AG10803 (cell line): ENCODE measurements at places on chromosomes 12 and 14.
A peak's percentile ranks its signal among the peaks of the same experiment; 100 is the strongest.

DNA sequence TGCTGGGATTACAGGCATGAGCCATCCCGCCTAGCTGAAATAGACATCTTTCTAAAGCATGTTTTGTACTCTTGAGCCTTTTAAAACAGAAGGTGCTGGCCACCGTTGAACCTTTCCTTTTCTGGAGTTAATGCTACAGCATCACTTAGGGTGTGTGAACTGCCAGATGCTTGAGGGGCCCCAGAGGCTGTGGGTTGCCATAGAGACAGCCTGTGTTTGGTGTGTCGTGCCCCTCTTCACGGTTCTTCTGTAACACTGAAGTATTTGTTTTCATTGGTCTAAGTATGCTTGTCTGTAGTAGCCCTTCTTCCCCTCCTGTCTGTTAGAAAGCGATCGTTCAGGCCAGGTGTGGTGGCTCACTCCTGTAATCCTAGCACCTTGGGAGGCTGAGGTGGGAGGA is 30.8 kb downstream of the PLEKHG3 start:
- no peak for DNase-seq

GRCh38 chr12:132456944-132457495 is 32.9 kb upstream of the FBRSL1 start:
- DNase-seq, result no peak

- DNase-seq, result no peak
Observed at GRCh38 chr12:40238266-40238902, 13.6 kb downstream of the LRRK2 start.

- DNase-seq, result peak; percentile 38
Observed at GRCh38 chr12:122336015-122336946, 70.0 kb upstream of the VPS33A start.

DNA sequence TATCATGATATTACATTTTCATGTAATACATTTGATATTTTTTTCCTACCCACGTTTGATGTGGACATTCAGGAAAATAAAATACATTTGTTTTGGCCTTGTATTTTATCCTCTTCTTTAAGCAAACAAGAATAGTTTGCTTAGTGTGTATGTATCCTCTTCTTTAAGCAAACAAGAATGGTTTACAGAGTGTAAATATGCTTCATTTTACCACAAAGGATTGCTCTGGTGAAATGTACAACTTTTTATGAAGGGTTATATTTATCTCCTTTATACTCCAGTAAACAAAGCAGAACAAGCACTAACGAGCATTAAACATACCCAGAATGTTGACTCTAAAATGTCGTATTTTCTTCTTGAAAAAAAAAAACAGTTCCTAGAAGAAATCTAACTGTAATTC is 244.7 kb downstream of the KCNH5 start:
- no peak for DNase-seq

- DNase-seq, result no peak
Observed at GRCh38 chr14:62002642-62003041, 240.4 kb downstream of the SNAPC1 start.

- no peak for DNase-seq
Observed at GRCh38 chr12:87883806-87884205, 145.4 kb downstream of the C12orf50 start.

- no peak for DNase-seq
Observed at GRCh38 chr12:91538418-91538817, 355.8 kb upstream of the DCN start.

DNA sequence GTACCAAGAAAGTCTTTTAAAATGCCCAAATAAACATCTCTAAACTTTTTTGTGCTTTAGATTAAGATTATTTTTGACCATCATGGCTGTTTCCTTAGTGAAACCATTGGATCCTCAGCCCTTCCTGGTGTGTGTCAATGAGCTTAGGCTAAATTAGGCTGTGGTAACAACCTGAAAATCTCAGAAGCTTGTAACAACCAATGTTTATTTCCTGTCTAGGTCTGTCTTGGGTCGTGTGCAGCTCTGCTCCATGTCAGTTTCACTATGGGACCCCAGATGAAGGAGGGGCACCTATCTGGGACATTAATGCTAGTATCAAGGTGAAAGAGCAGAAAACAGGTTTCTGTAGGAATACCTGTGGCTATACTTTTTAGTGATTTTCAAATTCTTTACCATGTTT is 49.9 kb downstream of the KCNMB4 start:
- no peak for DNase-seq

DNA sequence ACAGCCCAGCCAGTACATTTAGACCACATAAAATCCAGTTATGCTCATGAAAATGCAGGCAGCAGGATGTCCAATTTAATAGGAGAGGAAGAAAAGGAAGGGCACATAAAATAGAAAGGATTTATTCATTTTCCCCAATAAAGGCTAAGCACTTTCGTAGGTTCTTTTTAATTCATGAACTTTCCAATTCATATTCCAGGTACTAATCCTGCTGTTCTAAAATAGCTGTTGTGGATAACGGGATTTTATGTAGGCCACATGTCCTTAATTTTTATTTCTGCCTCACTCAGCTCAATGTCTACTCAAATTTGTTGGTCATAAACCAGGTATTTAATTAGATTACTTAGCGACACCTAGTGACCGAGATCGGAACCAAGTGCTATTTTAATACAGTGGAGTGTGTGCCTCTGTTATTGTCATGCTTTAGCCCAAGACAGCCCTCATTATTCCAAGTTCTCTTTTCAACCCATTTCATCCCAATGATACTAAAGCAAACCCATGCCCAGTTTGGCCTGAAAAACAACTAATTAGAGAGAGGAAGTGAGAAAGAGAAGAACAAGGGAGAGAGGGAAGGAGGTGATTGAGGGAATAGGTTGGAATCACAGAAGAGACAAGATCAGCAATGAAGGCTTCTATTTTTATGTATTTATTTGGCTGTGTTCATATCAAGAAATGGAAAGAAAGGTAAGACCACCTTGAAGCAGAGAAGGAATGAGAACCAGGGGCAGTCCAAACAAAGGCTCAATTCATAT is 45.9 kb upstream of the IFNG-AS1 start:
- peak; percentile 75 for DNase-seq

- DNase-seq, result peak; percentile 75
Observed at GRCh38 chr14:102029956-102030355, 56.9 kb downstream of the HSP90AA1 start.

GRCh38 chr14:51219473-51220448 is 20.3 kb upstream of the TMX1 start:
- DNase-seq, result peak; percentile 52

- DNase-seq, result no peak
Observed at GRCh38 chr12:87921621-87922020, 107.6 kb downstream of the C12orf50 start.

- DNase-seq, result peak; percentile 69
Observed at GRCh38 chr12:25864306-25865276, 93.9 kb upstream of the RASSF8 start.

DNA sequence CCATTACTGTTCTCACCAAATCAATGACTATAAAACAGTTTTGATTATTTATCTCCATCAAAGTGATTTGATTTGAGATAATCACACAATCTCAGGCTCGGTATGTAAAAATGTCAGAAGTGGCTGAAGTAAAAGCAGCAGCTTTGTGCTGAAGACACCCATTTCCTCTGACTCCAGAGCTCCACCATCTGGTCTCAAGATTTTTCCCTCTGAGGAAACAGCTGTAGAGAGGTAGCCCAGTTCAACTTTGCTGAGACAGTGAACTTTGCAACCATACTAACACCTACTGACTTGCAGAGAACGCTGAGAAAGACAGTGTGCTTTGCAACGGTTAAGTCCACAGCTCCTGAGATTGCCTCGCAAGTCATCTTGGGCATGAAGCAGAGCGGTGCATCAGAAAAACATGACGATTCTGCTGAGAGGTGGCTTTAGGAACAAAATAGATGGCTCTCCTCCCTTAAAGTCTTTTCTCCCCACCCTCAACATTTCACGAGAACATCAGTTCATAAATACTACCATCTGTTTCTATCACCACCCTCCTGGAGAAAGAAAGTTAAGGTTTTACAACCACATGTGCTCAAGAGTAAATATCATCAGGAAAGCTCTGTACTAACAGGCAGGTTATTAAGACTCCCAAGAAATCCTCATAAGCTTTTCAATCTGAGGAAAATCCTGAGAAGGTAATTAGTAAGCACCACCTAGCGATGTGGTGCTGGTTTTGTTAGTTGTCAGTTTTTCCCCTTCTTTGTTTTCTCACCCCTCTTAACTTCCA is 34.8 kb downstream of the HIGD1C start:
- DNase-seq, result peak; percentile 62

DNA sequence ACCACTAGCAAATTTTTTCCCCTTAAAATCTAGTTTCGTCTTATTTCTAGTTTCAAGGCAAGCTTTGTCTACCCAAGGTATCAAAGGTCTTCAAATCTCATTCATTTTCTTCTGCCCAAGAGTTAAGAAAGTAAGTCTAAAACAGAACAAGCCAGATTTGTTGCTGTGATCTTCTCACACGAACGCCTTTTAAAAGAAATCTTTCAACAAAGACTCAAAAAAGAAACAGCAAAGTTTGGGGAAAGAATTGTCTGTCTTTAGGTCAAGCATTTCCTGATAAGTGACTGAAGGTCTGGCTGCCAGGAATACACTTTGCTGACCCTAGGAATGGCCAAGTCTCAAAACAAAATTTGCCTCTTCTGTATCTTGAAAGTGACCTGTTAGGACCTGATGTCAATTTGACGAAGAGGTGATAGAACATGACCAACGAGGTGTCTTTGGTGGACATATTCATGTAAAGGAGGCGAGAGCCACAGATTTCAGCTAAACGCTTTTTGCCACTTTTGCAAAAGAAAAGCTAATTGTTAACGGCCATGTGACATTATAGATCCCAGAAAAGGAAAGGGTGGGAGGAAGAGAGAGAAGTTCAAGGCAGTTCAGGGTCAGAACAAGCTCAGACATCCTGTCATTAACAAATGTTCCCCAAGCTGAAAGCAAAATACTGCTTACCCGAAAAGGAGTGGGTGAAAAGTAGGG is 1.7 kb downstream of the CDK17 start:
- DNase-seq, result no peak

DNA sequence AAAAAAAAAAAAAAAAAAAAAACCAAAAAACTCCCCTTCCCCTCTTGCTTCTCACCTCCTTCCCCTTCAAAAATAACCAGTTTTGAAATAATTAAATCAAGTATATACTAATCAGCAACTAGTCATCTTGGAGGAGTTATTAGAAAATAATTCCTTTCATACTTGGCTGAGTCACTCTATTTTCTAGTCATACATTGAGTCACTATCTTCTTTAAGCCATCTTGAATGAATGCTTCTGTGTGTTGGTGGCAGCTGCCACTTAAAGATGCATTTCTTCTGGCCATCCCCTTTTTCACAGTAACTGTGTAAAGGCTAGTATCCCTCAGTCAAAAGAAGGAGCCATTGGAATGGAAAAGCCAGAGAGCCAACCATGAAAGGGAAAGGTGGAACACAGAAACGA is 84.2 kb upstream of the TMEM263 start:
- DNase-seq, result peak; percentile 12

GRCh38 chr12:100359822-100360221 is 2.9 kb downstream of the SLC17A8 start:
- peak; percentile 11 for DNase-seq

DNA sequence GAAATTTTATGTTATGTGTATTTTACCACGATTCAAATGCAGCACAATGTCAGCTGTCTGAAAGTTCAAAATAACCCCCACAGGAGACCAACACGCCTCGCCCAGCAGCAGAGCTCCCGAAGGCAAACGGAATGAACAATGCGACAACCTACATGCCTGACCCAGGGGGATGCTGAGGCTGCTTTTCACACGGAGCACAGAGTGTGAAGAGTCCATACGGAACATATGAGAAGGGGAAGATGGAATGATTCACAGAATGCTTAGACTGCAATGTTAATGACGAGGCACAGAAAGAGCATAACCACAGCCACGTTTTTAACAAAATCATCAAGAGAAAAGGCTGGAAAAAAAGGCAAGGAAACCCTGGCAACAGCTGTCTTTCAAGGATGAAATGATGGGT is 22.6 kb downstream of the ZFYVE21 start:
- DNase-seq, result peak; percentile 23

DNA sequence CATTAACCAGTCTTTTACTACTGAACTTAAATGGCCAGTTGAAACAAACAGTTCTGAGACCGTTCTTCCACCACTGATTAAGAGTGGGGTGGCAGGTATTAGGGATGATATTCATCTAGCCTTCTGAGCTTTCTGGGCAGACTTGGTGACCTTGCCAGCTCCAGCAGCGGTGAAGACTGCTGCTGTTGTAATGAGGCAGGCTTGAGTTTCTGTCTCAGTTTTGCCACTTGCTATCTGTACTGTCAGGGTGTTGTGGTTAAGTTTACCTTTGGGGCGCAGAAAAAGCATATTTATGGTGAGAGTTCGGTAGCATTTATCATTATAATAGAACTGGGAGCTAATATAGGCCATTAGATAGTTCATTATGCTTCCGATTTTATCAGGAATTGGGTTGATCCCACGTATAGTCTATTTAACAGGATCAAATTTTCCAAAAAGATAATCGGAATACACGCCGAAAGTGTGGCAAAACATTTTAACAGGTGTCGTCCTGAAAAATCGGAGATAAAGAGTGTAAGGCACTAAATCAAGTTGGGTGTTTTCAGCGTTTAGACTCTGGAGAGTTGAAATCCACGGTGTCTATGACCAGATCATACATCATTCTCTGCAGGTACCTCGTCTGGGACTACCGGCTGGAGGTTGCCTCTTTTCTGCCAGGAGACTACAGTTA is 688 bp upstream of the NECAP1 start:
- DNase-seq, result no peak

- DNase-seq, result no peak
Observed at GRCh38 chr12:26245175-26245942, 50.0 kb downstream of the SSPN start.

- peak; percentile 83 for DNase-seq
Observed at GRCh38 chr14:20681348-20682126, 2.8 kb upstream of the RNASE4 start.

- peak; percentile 66 for DNase-seq
Observed at GRCh38 chr12:2251526-2252209, 198.9 kb downstream of the CACNA1C start.

DNA sequence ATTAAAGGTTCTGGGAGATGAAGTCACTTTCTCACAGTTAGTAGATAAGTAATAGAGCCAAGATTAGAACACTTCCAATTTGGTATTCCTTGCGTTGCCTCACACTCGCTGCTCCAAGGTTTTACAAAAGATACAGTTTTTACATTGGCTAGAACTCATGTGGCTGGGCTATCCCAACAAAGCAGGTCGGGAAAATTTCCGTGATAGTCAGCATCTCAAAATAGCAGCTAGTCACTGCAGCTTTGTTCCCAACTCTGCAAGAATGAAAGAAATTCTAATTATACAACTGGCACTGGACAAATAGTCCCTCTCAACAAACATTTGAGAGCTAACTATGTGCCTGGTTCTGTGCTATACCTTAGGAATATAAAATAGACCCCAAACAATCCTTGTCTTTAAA is 24.6 kb upstream of the PPP1R12A start:
- DNase-seq, result no peak

DNA sequence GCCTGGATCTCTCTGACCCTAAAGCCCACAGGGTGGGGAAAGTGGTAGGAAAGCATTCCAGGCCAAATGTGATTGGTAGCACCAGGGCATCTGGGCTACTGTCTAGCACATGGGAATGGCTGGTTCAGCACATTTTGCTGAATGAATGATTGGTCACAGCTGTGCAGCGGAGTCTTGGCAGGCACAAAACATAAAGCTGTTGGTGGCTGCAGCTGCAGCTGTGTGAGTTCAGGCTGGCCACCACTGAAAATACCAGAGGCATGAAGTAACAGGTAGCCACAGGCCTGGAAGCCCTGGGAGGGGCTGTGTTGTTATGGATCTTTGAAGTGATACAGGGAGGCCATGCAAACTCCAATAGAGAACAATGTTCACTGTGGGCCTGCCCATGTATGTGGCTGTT is 72.7 kb downstream of the MYRFL start:
- DNase-seq, result peak; percentile 97

GRCh38 chr12:32574585-32574984 is 104.5 kb upstream of the DNM1L start:
- no peak for DNase-seq

- peak; percentile 45 for DNase-seq
Observed at GRCh38 chr12:5593086-5593485, 161.2 kb downstream of the NTF3 start.
